Activated CD8-positive, alpha-beta memory T cell treated with anti-CD3 and anti-CD28 coated beads for 36 hours (primary cell): ENCODE measurements at places on chromosomes 3 and 15. TPM values are rescaled to one million over a fixed set of nuclear protein-coding genes. Genes with fewer than 3 reads are reported as not detected.

SEMA3F gene
- total RNA-seq: 0.10 TPM

MKRN3 gene
- total RNA-seq: 1.1 TPM

MNS1 gene
- total RNA-seq: 1.2 TPM

DLEC1 gene
- 0.99 TPM for total RNA-seq

CLN6 gene
- total RNA-seq: 75.1 TPM

SLC22A13 gene
- total RNA-seq: 0.36 TPM

GHSR gene
- not detected for total RNA-seq

POLQ gene
- total RNA-seq: 19.8 TPM

ZBBX gene
- not detected for total RNA-seq

LTK gene
- total RNA-seq: 0.11 TPM

COX17 gene
- 97.0 TPM for total RNA-seq

IL5RA gene
- 0.34 TPM for total RNA-seq

ERICH6 gene
- total RNA-seq: not detected

TMEM40 gene
- not detected for total RNA-seq

LINS1 gene
- 28.9 TPM for total RNA-seq

JMJD7 gene
- total RNA-seq: 16.3 TPM

GABRR3 gene
- total RNA-seq: not detected

ANKUB1 gene
- total RNA-seq: not detected

ZNF770 gene
- total RNA-seq: 65.8 TPM

CASR gene
- not detected for total RNA-seq

NKTR gene
- 46.8 TPM for total RNA-seq

TRH gene
- total RNA-seq: not detected

BOC gene
- 0.42 TPM for total RNA-seq

C2CD4A gene
- total RNA-seq: 0.27 TPM

EPM2AIP1 gene
- total RNA-seq: 11.9 TPM

MRAS gene
- not detected for total RNA-seq

MUSTN1 gene
- total RNA-seq: not detected

STAC gene
- not detected for total RNA-seq

NECTIN3 gene
- total RNA-seq: 9.5 TPM

DIPK2A gene
- total RNA-seq: 14.4 TPM

KY gene
- total RNA-seq: not detected

SPSB4 gene
- total RNA-seq: not detected

LRRC57 gene
- total RNA-seq: 20.7 TPM

SEMA3B gene
- total RNA-seq: 0.46 TPM

GPR62 gene
- total RNA-seq: not detected

ACKR2 gene
- total RNA-seq: 1.4 TPM
